T-helper 2 cell (primary cell): ENCODE measurements at places on chromosomes 3 and 15.

DNA sequence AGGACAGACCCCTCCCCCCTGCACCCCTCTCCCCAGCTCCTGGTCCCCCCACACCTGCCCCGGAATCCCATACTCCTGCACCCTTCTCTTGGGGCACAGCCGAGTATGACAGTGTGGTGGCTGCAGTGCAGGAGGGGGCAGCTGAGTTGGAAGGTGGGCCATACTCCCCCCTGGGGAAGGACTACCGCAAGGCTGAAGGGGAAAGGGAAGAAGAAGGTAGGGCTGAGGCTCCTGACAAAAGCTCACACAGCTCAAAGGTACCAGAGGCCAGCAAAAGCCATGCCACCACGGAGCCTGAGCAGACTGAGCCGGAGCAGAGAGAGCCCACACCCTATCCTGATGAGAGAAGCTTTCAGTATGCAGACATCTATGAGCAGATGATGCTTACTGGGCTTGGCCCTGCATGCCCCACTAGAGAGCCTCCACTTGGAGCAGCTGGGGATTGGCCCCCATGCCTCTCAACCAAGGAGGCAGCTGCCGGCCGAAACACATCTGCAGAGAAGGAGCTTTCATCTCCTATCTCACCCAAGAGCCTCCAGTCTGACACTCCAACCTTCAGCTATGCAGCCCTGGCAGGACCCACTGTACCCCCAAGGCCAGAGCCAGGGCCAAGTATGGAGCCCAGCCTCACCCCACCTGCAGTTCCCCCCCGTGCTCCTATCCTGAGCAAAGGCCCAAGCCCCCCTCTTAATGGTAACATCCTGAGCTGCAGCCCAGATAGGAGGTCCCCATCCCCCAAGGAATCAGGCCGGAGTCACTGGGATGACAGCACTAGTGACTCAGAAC is 9.8 kb downstream of the MAP1A start:
- DNase-seq = no peak

GRCh38 chr3:42182555-42182954 is 83.4 kb downstream of the CCK start:
- DNase-seq = no peak

GRCh38 chr3:179942553-179943075 is 94.1 kb downstream of the PEX5L start:
- no peak for DNase-seq

GRCh38 chr15:37819191-37819590 is 115.2 kb upstream of the TMCO5A start:
- DNase-seq = no peak

GRCh38 chr3:187976365-187976900 is 177.5 kb upstream of the LPP start:
- DNase-seq = no peak
